Eye (tissue), 1 donor: ENCODE measurements at places on chromosomes 1 and 21.

GRCh38 chr1:218510153-218510772, 165.1 kb downstream of the TGFB2 start:
- DNase-seq: no peak

DNA sequence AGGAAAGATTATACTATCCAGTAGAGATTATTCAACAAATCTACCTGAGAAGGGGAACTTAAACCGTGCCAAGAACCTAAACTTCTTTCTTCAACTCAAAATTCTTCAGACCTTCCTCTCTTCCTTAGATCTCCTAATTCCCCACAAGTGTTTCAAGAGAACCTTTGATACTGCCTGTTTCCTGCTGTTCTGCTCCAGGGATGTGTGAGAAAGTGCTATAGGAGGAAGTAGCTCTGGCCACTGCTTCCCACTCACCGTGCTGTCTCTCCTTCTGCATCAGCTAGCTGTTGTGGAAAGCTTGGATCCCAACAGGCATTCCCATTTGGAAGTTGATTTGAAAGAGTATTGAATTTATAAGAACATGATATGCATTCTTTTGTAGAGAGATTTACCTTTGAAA, 4.5 kb upstream of the NOS1AP start:
- no peak for DNase-seq

GRCh38 chr1:203465146-203465798, 10.3 kb upstream of the PRELP start:
- no peak for DNase-seq

DNA sequence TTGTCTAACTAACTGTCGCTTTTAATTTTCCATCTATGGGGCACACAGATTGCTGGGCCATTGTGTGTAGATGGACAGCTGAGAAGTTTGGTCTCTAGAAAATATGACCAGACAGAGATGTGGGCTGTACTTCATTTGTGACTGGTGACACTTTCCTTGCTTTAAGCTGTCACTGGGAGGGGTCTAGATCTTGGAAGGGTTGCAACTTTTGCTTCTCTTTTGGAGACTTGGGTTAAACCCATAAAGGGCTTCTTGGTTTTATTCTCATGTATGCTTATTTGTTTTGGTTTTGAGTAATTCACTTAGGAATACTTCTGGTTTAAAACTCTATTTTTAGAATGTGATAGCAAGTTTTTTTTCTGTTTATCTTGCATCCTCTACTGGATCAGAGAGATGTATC, 80.2 kb downstream of the ETS2 start:
- no peak for DNase-seq

GRCh38 chr1:36367066-36367465, 18.7 kb downstream of the STK40 start:
- DNase-seq: no peak

- no peak for DNase-seq
Observed at GRCh38 chr21:25300632-25301031, 306.6 kb downstream of the MRPL39 start.

- peak; percentile 49 for DNase-seq
Observed at GRCh38 chr1:243944429-243945160, 94.6 kb upstream of the AKT3 start.

DNA sequence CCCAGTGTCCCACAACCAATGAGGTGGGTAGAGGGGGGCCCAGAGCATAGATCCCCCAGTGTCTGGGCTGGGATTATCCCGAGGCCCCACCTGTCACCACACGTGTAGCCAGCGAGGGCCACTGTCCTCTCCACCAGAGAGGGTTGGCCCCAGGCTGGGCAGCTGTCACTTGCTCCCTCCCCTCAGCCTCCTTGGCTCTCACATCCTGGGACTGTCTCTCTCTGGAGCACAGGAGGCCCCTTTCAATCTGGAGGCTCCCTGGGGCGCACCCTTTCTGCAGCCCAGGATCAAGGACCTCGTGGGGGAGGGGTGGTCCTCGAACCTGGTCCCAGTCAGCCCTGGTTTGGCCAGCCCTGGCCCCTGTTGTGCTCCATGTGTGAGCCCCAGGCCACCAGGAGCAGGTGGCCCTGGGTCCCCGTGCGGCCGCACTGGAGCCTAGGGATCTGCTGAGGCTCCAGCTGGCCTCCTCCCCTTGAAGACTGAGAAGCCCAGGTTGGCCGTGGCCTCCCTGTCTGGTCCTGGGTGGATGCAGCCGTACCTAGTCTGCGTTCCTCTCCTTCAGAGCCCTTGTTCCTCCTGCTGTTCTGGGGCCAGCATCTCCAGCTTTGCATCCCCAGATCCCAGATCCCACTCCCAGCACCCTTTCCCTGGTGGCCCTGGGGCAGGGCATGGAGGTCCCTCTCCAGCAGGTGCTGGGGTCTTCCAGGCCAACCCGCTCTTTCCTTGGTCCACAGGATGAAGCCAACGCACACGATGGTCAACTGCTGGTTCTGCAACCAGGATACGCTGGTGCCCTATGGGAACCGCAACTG, 6.7 kb downstream of the TMEM201 start:
- no peak for DNase-seq

DNA sequence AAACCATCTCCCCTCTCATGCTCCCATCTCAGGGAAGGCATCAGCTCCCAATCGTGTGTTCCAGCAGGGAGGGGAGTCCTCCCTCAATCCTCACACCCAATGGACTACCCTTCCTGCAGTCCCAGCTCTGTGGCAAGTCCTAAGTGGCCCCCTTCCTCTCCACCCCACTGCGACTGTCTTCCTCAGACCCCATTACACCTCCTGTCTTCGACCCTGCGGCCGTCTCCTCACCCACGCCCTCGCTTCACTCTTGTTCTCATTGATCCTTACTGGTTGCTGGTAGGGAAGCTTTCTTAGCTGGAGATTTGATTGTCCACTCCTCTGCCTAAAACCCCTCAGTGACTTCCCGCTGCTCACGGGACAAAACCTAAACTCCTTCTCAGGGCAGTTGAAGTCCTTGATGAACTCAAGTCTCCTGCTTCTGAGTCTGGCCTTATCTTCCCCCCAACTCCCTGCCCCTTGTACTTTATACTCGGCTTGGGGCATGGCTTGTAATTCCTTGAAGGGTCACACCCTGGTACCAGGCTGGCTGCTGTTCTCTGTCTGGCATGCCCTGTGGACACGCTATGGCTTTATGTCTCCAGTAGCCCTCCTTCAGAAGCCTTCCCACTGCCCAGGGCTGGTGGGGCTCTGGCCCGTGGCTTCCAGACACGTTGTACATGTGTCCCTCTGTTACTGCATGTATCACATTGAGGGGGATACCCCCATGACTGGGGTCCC, 2.3 kb upstream of the EPS8L3 start:
- DNase-seq: no peak

GRCh38 chr1:235329139-235329902, 951 bp downstream of the GGPS1 start:
- no peak for DNase-seq

GRCh38 chr1:64864018-64864940, 102.1 kb downstream of the JAK1 start:
- no peak for DNase-seq

GRCh38 chr1:54365847-54366246, 40.3 kb downstream of the SSBP3 start:
- DNase-seq: no peak

DNA sequence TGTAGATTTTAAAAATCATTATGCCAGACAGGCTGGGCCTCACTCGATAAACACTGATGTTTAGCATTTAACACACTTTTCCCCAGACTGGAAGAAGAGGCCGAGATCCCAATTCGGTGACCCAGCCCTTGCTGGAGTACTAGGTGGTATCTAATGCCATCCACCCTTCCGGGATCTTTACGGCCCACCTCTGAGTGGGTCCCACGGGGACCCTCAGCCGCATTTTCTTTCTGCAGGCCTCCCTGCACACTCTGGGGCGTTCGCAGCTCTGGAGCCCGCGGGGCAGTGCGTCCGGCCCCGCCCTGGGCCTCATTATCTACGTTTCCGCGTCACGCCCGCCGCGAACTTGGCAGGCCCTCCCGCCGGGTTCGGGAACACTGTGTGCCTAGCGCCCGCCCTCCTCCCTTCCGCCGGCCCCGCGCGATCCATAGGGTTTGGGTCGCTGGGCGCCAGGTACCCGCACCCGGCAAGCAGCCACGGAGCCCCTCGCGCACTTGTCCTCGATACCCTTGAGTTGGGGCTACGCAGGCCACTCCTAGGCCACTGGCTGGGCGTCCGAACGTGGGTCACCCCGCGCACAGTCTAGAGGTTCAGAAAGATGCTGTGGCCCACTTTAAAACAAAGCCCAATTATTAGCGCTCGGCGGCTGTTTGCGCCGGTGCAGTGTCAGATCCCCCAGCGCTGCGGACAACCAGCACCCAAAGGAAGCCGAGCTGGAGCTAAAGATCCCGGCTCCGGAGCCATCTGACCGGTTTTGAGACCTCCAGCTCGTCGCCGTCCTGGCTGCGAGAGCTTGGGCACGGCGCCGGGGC, 950 bp upstream of the EVA1C start:
- peak; percentile 64 for DNase-seq

DNA sequence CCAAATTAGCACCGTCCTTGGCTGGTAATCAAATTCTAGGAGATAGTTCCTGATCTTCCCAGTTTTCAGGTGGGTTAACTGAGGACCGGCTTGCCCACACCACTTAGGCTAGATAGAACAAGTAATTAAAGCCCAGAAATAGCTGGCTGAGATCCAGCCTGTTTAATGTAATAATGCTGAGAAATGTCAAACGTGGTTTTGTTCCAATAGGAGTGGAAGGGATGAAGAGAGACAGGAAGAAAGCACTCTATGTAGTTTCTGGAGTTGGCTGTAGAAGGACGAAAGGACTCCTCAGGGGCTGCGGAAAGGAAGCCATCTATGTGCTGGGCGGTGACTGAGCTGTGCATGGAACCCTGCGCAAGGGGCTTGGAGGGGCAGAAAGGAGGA, 18.6 kb downstream of the NAV1 start:
- peak; percentile 31 for DNase-seq

DNA sequence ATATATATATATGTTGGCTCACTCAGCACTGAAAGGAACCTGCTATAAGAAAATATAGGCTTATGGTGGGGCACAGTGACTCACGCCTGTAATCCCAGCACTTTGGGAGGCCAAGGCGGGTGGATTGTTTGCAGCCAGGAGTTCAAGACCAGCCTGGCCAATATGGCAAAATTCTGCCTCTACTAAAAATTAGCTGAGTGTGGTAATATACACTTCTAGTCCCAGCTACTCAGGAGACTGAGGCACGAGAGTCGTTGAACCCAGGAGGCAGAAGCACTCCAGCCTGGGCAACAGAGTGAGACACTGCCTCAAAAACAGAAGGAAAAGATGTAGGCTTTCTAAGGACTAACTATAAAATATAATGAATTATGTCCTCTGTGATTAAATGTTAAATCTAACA, 14.6 kb upstream of the MUTYH start:
- no peak for DNase-seq

- no peak for DNase-seq
Observed at GRCh38 chr1:230853731-230854130, 14.6 kb downstream of the C1orf198 start.

DNA sequence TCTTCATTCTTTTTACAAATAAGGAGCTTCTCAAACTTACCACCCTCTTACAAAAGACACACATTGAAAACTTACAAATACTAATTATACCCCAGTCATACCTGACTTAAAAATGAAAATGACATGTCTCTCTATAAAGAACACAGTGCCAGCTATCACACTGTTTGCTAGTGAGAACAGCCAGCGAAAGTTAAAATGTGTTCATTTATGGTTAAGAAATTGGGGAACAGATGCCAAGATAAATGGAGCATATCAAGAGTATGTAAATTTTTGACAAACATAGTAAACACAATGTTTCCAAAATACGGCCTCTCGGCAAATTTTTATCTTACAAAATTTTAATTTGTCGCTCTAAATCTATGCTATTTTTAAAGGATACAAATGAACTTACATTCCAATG, 1422.9 kb downstream of the KCNT2 start:
- no peak for DNase-seq

- no peak for DNase-seq
Observed at GRCh38 chr1:184640505-184640904, 114.2 kb downstream of the EDEM3 start.

GRCh38 chr1:161133220-161133740, 813 bp upstream of the DEDD start:
- no peak for DNase-seq

DNA sequence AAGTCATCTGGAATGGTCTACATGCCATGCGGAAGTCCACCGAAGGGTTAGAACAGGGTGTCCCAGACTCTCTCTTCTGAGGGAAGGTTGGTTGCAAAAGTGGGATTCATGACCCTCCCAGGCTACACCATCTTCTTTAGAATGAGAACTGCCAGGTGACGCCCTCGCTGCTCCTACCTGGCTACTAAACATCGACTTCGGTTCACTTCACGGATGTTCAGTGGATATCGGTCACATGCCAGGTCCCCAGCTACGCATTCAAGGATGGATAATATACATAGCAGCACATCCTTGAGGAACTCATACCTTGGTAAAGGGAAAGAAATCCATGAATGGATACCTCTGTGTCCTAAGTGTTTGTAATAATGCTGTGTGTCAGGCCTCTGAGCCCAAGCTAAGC, 3.3 kb upstream of the OPTC start:
- no peak for DNase-seq

- DNase-seq: no peak
Observed at GRCh38 chr1:6426277-6426971, 1.8 kb downstream of the ESPN start.

GRCh38 chr1:41072051-41072450, 50.5 kb upstream of the SLFNL1 start:
- no peak for DNase-seq

GRCh38 chr1:158675563-158676323, 10.8 kb downstream of the SPTA1 start:
- DNase-seq: no peak

DNA sequence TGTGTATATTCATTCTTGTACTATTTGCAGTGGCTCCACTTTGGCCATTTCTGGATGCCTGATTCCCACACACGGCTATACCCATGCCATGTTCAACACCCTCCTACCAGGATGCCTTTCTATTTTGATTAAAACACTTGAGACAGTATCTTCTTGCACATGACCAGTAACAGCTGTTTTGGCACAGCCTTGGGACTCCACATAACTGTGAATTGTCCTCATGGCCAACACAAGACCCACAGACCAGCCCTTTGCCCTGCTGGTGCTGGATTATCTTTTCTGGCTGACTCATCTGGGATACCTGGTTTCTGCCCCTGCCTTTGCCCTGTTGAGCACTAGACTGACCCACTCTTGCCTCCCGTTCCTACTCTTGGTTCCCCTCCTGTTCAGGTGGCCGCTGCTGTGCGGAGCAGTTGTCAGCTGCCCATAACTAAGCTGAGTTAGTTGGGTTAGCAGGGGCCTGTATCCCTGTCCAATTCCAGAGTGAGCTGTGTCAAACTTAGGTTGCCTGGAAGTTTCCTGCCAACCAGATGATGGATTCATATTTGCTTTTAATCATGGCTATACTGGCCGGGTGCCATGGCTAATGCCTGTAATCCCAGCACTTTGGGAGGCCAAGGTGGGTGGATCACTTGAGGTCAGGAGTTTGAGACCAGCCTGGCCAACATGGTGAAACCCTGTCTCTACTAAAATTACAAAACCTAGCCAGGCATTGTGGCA, 10.8 kb upstream of the EYA3 start:
- no peak for DNase-seq
